ENCODE measurements at places on chromosomes 3 and 15.

DNA sequence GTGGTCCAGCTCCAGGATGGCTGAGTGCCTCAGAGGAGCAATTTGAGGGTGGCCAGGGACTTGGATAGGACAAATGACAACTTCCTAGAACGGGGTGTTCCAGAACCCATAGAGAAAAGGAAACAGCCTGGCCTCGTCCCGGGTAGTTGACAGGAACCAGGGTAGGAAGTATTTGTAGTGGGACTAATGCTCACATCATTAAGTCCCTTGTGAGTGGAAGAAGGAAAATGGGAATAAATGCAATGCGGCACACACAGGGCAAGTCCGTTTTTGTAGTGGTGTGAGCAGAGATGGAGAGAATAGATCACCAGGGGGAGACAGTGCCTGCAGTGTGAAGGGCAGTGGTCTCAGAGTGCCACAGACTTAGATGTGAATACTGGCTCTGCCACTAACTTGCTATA lies 19.6 kb downstream of the TIMP4 start:
- DNase-seq, result peak; percentile 64

- no peak for DNase-seq
Observed at GRCh38 chr3:127095774-127096173, 97.2 kb upstream of the PRR23E start.

- no peak for DNase-seq
Observed at GRCh38 chr3:126128504-126129397, 44.8 kb upstream of the SLC41A3 start.

GRCh38 chr15:96344706-96345559 lies 14.4 kb downstream of the NR2F2 start:
- DNase-seq, result no peak

DNA sequence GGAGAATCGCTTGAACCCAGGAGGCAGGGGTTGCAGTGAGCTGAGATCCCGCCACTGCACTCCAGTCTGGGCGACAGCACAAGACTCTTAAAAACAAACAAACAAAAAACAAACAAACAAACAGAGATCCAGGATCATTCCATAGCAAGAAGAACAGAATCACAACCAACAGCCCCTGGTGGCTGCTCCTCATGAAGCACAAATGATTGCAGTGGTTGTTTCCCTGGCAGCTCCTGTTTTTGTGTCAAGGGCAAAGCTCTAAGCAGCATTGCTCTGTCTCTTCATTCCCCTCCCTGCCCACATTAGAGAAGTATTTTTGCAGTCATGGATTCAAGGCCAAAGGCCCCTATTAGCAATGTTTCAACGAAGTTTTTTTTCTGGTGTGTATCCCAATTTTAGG lies 25.8 kb upstream of the BLM start:
- peak; percentile 25 for DNase-seq

DNA sequence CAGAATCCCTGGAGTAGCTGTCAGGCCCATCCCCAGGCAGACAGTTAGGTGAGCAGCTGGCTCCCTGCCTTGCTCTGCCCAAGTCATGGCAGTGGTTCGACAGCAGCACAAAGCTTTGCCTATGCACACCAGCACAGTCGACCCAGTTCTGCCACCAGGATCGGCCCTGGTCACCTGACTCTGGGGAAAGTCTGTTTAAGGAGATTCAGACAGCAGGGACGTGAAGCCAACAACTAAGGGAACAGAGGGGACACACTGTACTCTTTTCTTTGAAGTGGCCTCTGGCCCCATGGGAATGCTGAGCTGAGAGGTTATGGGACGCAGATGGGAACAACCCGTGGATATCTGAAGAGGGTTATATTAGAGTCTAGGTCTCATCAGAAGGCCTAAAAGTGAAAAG lies 134.8 kb downstream of the CHDH start:
- no peak for DNase-seq

- no peak for DNase-seq
Observed at GRCh38 chr15:87949151-87949574, 307.4 kb downstream of the NTRK3 start.

GRCh38 chr3:69458803-69459365 lies 73.0 kb upstream of the FRMD4B start:
- no peak for DNase-seq

DNA sequence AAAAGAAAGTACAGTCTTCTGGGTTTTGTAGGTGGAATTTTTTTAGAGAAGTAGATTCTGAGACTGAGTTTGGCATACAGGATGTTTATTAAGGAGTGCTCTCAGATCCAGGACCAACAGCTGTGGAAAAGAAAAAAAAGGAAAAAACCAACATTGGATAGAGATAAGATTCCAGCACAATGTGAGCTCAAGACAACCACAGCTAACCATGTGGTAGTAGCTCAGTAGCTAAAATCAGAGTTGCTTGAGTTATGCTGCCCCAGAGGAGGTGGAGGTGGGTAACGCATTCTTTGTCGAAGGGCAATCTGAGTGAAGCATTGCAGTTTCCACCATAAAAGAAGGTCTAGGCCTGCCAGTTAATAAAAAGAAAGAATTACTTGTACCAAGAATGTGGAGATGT lies 904.3 kb downstream of the NSUN3 start:
- no peak for DNase-seq
